ENCODE measurements at places on chromosomes 5 and 9.
A peak's percentile ranks its signal among the peaks of the same experiment; 100 is the strongest.

GRCh38 chr5:145797336-145797735, 37.8 kb downstream of the PRELID2 start:
- peak; percentile 35 for DNase-seq

DNA sequence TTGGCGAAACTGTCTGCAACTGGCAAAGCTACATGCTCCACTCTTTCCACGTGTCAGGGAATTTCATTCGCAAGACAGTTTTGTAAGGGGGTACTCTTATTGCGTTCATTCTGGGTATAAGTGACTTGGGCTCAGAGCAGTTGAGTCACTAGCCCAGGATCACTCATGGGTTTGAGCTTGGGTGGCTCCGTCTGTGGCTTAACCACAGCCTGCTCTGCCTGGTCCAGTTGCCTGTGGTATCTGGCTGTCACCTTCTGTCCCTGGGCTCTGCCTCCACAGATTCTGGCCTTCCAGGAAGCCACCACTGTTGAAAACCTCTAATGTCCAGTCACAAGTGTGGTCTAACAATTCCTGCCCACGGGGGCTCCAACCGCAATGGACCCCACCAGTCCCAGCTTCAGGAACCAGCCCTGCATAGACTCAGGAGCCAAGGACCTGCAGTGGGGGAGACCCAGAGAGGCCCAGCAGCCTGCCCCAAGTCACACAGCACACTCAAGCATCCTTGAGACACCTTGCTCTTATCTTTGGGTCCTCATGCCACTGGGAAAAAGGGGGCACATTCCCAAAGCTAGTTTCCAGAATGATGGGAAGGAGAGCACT, 10.4 kb downstream of the KIF12 start:
- no peak for DNase-seq

GRCh38 chr9:132056717-132057560, 22.7 kb downstream of the MED27 start:
- no peak for DNase-seq

DNA sequence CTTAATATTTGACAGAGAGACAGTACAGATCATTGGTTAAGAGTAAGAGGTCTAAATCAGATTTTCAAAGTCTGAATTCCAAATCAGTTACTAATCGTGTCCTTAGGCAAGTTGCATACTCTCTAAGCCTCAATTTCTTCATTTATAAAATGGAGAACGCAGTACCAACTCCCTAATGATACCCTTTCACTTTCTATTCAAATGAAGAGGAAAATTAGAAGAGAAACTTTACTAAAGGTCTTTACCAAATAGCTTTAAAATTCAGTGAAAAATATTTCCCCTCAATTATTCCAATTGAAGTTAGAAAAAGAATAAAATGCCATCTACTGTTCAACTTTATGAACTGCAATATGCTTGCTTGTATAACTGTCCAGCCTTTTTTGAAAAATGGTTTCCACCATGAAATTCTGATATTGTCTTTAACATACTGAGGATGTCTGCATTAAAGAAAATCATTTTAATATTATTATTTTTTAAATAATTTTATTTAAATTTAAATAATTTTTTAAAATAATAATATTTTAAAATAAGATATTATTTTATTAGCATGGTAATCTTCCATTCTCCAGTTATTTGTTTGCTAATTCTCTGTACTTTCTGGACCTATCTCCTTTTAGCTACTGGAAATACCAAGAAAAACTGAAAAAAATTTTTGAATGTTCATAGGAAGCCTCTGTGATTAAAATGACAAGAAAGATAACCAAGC, 36.0 kb downstream of the POC5 start:
- DNase-seq, result peak; percentile 66

DNA sequence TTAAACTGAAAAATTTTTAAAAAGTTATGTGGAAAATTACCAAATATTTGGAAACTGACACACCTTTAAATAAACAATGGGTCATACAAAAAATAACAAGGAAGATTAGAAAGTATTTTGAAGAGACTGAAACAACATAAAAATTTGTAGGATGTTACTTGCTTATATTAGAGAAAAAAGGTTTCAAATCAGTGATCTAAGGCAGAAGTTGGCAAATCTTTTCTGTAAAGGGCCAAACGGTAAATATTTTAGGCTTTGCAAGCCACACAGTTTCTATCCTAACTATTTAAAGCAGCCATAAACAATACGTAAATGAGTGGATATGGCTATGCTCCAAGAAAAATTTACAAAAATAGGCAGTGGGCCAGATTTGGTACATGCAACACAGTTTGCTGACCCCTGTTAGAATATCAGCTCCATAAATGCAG, 81.3 kb downstream of the OXCT1 start:
- DNase-seq, result peak; percentile 89

GRCh38 chr9:101372327-101373118, 12.3 kb downstream of the BAAT start:
- no peak for DNase-seq

- DNase-seq, result no peak
Measured at GRCh38 chr9:130608554-130609134, 29.3 kb downstream of the FUBP3 start.

- no peak for DNase-seq
Measured at GRCh38 chr5:137405393-137405792, 93.7 kb downstream of the SPOCK1 start.

DNA sequence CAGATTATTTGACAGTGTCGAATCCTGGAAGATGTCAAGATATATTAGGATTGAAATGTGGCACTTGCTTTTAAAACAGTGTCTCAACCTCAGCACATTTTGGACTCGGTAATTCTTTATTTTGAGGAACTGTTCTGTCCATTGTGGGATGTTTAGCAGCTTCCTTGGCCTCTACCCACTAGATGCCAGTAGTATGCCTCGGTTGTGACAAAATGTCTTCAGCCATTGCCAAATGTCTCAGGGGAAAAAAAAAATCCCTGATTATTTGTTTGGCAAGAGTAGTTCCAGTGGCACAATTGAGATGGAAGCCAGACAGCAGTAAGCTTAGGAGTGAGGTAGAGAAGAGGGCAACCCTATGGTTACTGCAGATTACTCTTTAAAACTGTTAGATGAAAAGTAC, 694.5 kb upstream of the RIOK2 start:
- no peak for DNase-seq

- DNase-seq, result no peak
Measured at GRCh38 chr9:133752739-133753446, 14.7 kb upstream of the SARDH start.

GRCh38 chr5:179959641-179960040, 51.9 kb upstream of the TBC1D9B start:
- no peak for DNase-seq

- no peak for DNase-seq
Measured at GRCh38 chr5:160020964-160021363, 12.0 kb downstream of the TTC1 start.

DNA sequence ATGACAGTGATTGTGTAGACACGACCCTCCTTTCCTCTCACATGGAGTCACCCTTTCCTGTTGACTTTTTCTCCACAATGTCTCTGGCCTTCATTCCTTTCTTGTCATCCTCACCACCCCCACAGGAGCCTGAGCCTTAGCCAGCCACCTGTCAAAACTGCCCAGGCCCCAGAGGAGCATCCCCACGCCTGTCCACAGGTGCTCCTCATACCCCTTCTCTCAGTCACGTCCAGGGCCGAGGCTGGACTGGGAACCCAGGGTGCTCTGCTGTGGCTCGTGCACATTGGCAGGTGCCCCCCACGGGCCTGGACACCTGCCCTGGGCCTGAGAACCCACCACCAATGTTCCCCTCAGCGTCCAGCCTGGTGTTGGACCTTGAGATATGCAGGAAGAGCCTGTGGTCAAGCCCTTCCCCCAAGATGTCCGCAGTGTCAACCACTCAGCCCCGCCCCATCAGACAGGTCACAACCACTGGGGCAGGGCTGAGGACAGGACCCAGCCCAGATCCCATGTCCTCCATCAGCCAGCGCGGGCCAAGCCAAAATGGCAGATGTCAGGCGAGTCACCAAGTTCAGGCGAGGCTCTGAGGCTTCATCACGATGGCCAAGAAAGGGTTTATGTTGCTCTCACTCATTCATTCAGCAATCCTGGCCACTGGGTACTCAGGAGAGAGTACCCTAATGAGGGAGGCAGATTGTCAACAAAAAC, 65.8 kb upstream of the STXBP1 start:
- DNase-seq, result no peak

- DNase-seq, result peak; percentile 0
Measured at GRCh38 chr5:165029099-165029870, 1523.9 kb downstream of the MAT2B start.

DNA sequence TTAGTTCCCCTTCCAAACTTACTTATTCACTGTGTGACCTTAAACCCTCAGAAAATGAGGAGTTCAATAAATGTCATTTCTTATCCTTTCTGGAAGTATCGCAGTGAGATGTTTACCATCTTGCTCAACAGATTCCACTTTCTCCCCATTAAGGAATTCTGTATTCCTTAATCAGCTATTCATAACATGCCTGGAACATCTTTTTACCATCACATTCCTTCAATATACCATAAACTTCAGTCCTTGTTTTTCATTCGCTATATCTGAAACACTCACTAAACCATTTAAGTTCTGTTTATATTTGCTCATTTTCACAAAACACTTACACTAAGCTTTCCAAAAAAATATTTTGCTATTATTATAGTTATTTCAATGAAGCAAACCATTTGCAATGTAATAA, 1158.6 kb downstream of the CDH12 start:
- no peak for DNase-seq

GRCh38 chr5:75021800-75022199, 30.6 kb downstream of the GCNT4 start:
- no peak for DNase-seq

- DNase-seq, result peak; percentile 93
Measured at GRCh38 chr9:133855802-133856521, 117.8 kb upstream of the SARDH start.

- peak; percentile 69 for DNase-seq
Measured at GRCh38 chr5:45696206-45696836, at the start of gene HCN1. Gene HCN1 (minus strand): TSS chr5:45696380.

- peak; percentile 25 for DNase-seq
Measured at GRCh38 chr9:133955821-133956411, 36.2 kb downstream of the VAV2 start.

DNA sequence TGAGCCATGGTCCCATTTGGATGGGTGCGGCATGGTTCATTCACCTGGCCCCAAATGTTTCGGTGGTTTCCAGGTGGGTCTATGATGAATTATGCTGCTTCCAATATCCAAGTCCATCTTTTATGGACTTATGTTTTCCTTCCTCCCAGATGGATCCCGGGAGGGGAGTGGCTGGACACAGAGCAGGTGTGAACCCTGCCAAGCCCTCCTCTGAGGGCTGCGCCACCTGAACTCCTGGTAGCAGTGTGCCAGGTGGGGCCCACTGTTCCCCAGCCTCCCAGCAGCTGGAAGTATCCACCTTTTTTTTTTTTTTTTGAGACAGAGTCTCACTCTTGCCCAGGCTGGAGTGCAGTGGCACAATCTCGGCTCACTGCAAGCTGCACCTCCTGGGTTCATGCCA, 42.9 kb downstream of the WNK2 start:
- no peak for DNase-seq

DNA sequence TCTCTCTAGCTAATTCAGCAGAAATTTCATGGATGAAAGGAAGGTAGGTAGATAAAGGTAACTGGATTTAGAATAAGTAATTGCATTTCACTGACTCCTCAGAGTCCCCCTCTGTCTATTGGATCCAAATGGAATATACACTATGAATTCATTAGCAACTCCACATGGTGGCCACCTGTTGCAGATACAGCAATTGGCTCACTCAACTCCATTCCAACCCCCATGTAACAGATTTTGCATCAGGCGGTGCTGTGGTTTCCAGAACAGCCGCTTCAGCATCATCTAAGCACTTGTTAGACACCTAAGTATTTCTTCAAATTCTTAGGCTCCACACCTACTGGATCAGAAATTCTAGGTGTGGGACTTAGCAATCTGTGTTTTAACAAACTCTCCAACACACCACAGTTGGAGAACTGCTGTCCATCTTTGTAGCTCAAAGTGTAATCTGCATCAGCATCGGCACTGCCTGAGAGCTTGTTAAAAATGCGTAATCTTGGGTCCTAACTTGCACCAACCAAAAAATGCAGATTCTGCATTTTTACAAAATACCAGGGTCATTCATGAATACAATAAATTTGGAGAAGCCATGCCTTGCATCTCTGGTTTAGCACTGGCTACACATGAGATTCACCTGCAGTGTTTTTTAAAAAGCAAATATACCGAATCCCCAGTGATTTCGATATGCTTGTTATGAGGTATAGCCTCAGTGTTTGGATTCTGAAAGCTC, 413.8 kb upstream of the CD180 start:
- no peak for DNase-seq

DNA sequence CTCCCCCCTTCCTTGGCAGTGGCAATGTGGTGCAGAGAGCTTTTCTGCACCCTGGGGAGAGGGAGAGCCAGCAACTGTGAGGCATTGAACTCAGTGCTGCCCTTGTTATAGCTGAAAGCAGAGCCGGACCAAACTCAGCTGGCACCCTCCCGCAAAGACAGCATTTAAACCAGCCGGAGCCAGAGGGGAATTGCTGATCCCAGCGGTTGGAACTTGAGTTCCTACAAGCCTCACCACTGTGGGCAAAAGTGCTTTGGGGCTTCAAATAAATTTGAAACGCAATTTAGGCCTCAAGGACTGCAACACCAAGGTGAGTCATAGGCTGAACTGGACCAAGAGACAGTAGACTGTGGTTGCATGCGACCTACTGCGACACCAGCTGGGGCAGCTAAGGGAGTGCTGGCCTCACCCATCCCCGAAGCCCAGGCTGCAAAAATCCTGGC, 207.6 kb upstream of the CDKN2B start:
- peak; percentile 74 for DNase-seq

DNA sequence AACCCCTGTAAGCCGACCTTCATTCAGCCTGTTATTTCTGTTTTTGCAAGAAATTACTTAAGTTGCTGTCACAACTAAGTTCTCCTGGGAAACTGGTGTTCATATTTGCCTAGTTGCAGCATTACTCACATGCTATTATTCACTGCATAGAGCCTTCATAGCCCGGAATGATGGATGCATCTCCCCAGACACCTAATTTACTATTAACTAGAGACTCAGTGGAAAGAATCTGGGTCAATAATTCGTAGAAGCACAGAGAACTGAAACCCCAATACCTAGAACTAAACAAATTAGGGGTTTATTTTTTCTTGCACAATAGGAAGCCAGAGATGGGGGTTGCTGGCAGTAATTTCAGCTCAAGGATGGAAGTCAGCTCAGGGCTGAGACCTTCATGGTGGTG, 45.7 kb upstream of the FAM170A start:
- no peak for DNase-seq

DNA sequence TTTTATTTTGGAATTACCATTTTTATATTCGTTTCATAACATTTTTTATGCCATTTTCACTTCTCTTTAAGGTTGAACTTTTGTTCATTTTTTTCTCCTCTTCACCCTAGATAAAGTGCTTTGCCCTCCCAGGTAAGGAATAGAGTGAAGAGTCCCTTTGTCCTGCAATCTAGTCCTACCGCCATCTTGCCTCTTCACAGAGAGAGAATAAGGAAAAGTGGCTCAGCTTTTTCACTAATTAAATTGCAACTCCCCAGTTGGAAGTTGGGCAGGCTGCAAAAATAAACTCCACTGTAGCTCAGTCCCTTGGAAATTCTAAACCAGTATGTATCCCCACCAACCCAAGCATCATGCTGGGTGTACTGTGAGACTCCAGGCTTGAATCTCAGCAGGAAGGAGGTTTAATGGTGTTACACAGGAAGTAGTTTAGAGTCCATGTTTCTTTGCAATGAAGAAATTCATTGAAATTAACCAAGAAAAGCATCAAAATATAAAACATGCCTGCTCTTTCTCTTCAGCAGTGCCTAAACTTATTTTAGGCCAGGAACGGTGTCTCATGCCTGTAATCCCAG, 60.3 kb upstream of the PCSK1 start:
- no peak for DNase-seq
